ENCODE measurements at places on chromosomes 7 and 10. TPM values are rescaled to one million over a fixed set of nuclear protein-coding genes. Genes with fewer than 3 reads are reported as not detected.

Gene AIFM2
- 10.2 TPM for total RNA-seq

DNA sequence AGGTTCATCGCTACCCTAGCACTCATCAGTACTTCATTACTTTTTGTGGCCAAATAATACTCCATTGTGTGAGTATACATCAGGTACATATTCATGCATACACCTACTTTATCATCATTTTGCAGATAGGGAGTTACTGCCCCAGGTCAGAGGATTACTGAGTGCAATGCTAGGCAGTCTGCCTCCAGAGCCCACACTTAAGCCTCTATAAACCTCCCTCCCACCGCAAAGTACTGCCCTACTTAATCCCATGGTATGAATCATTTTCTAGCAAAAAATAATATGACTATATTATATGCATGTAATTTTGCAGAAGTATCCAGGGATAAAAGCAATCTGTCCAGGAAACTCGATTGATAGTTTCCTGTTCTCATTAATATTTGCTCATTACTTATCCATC is 194.3 kb downstream of the GRID1 start:
- H3K4me3 ChIP-seq: no peak overlapping the region
- H3K27ac ChIP-seq: no peak overlapping the region
- no peaks in the 10 kb centered on the region for H3K4me1 ChIP-seq
- H3K27me3 ChIP-seq: no peaks in the 10 kb centered on the region
- no peaks in the 10 kb centered on the region for H3K36me3 ChIP-seq
- no peak for DNase-seq

DNA sequence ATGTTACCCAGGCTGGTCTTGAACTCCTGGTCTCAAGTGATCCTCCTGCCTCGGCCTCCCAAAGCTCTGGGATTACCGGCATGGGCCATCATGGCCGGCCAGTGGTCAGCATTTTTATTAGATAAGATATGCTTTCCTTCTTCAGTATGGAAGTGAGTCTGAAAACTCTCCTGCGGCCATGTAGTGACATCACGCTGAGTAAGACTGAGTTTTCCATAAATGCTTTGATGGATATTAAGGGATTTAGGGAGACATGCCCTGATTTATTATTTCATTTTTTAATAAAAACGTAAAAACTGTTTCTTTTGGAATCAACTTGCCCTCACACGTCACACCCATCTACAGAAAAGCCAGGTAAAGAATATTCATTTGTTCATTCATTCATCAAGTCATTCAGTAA is 48.4 kb downstream of the DYNC1I1 start:
- H3K27ac ChIP-seq: no peak overlapping the region
- no peaks in the 10 kb centered on the region for H3K36me3 ChIP-seq

GRCh38 chr10:17077346-17077781 is 52.2 kb downstream of the CUBN start:
- H3K27ac ChIP-seq: no peak overlapping the region
- no peaks in the 10 kb centered on the region for H3K27me3 ChIP-seq
- DNase-seq: no peak

Gene MYL10
- total RNA-seq: not detected

Gene AMPH
- 2.5 TPM for total RNA-seq

- no peak overlapping the region for H3K27ac ChIP-seq
- no peaks in the 10 kb centered on the region for H3K27me3 ChIP-seq
- no peak overlapping the region for H3K4me3 ChIP-seq
- no peaks in the 10 kb centered on the region for H3K36me3 ChIP-seq
- no peaks in the 10 kb centered on the region for H3K4me1 ChIP-seq
- DNase-seq: no peak
These were observed 105.0 kb downstream of the ZNF248 start for GRCh38 chr10:37752334-37752875.

Gene EDRF1
- total RNA-seq: 16.4 TPM

DNA sequence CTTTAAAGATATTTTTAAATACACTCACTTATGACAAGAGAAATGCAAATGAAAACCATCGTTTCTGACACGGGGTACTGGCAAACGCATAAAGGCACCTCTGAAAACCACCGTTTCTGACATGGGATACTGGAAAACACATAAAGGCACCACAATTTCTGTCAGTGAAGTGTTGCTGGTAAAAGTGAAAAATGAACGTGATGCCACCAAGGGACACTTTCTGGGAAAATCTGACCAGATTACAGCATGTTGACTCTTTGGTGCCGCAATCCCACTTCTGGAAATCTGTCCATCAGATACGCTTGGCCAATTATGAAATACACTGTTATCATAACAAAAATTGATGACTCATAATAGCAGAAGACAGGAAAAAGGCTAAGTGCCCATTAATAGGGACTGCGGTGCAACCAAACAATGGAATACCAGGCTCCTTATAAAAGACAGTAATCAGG is 131.7 kb downstream of the ZMYND11 start:
- H3K27ac ChIP-seq: no peak overlapping the region
- H3K36me3 ChIP-seq: no peaks in the 10 kb centered on the region
- no peaks in the 10 kb centered on the region for H3K4me1 ChIP-seq
- no peak overlapping the region for H3K4me3 ChIP-seq
- DNase-seq: no peak

Gene GLUD1
- 153 TPM for total RNA-seq

All from sigmoid colon (tissue), 7 donors.